Endothelial cell (in vitro differentiated cells): ENCODE measurements at places on chromosomes 11 and 22. TPM values are rescaled to one million over a fixed set of nuclear protein-coding genes. Genes with fewer than 3 reads are reported as not detected.

The CLNS1A gene
- 95.6 TPM for total RNA-seq

GRCh38 chr22:18126606-18127005 is 16.0 kb downstream of the TUBA8 start:
- DNase-seq: no peak

DNA sequence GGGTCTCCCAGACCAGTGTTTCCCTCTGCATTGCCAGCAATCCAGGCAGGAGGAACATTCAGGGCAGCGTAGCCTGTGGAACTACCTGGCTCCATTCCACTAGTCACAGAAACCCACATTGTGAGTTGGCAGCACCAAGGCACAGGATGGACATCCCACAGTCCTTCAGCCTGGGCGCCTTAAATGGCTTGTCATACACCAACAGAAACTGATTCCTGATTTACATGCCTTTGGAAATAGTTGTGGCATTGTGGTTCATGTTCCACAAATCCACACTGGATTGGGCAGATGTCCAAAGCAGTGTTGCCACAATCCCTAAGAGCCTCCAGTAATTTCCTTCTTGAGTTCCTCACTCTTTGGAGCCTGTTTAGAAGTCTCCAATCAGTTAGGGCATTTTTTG is 225.6 kb downstream of the BLID start:
- no peak for DNase-seq

DNA sequence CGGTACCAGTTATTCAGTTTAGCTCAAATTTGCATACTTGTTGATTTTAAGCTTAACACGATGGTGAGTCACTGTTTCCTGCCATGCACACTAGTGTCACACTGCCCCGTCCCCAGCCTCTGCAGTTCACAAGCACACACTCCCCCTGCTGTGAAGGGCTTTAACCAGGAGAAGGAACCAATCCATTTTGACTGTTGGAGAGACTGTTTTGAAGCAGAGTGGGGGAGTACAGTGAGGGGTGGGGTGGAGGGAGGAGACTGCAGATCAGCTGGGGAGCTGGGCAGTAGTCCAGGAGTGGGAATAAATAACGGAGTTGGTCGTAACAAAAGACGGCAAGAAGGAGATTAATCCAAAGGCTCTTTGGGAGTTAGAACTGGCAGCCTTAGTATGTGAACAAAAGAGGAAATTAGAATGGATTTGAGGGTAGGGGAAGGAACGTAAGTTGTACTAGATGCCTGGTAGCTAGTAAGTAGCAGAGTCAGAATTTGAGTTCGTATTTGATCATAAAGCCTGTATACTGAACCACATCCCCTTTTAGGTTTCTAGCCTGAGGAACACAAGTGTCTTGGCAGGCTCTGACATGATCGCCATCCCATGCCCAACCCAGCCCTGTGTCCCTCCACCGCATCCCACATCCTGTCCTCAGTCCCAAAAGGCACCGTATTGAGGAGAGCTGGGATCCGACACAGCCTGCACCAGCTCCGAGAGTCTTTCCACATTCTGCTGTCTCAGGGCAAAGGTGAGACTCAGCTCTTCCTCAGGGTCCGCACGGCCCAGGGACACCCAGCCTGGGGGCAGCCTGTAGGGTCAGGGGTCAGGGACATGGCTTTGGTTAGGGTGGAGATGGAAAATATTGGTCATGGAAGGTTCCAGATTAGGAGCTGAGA is 862 bp downstream of the TPP1 start:
- DNase-seq: no peak

DNA sequence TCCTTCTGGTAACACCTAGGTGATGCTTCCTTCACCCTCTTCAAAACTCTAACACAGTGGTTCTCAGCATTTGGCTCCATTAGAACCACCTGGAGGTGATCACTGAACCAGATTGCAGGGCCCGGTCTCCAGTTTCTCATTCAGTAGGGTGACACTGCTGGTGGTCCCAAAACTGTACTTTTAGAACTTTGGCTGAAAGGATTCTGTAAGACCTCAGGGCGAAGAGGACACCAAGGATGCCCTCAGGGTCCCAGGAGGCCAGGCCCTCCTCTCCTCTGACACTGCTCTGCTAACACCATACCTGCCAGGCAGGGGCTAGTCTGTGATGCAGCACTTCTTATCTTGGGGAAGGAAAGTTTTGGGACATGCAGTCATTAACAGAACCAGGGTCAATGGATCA is 9.0 kb downstream of the VSTM5 start:
- no peak for DNase-seq

DNA sequence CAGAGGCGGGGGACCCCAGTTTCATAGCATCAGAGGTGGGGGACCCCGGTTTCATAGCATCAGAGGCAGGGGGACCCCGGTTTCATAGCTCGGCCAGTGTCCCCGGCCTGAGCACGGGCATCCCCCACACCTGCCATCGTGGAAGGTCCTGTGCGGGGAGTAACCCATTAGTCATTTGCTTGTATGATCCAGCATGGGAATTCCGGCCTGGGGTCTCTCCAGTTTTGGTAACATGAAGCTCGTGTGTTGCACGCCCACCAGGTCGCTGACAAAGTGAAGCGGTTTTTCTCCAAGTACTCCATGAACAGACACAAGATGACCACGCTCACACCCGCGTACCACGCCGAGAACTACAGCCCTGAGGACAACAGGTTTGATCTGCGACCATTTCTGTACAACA is 29.0 kb upstream of the KRTAP5-7 start:
- no peak for DNase-seq

DNA sequence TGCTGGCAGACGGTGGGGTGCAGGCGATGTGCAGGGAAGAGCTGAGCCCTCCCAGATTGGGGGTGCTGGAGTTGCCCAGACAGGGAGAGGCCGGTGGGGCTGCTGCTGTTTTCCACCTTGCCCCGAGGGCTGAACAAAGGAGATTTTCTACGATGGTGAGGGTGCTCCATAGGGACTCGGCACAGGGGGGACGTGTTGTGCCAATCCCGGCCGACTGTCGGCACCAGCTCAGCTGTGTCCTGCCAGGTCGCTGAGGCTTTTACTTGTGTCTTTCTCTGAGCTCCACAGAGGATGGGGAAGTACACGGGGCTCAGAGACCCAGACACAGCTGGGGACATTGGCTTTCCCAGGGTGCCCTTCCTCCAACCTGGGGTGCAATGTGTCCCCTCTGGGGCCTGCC is 816.8 kb downstream of the BRD1 start:
- DNase-seq: no peak

- DNase-seq: no peak
Observed at GRCh38 chr11:9210922-9211320, 54.2 kb downstream of the DENND5A start.

The SCGB2A2 gene
- not detected for total RNA-seq

The OR8A1 gene
- total RNA-seq: 0.46 TPM

The MMP10 gene
- total RNA-seq: not detected

GRCh38 chr11:48079596-48079995 is 99.2 kb downstream of the PTPRJ start:
- DNase-seq: no peak

- DNase-seq: peak; percentile 73
Observed at GRCh38 chr11:125874556-125875124, 12.8 kb upstream of the HYLS1 start.

DNA sequence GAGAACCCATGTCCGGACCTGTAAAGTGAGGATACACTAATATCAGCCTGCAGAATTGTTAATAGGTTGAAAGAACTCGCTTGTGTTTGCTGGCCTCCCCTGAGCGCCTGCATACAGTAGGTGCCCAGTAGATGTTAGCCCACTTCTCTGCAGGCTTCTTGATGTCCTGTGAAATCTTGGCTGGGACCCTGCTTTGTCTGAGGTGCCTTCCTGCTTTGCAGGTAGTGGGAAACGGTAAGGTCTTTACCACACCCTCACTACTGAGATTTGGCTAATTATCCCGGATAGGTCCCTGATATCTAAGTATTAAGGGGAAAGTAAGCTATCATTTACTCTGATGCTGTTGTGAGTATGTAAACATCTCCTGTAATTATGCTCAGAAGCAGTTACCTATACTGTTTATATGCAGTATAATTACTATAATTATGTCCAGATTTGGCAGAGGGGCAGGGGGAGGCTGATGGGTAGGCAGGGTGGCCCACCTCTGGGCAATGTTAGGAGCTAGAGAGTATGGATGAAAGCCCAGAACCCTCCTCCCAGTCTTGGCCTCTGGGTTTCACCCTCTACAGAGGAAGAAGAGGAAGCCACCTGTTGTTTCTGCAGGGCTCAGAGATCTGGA is 1.2 kb upstream of the ARRB1 start:
- DNase-seq: no peak

The DCHS1 gene
- 156 TPM for total RNA-seq

GRCh38 chr11:86171627-86172026 is 72.9 kb upstream of the EED start:
- no peak for DNase-seq

GRCh38 chr11:74380746-74381439 is 17.3 kb downstream of the PGM2L1 start:
- no peak for DNase-seq

The BACE1 gene
- 28.4 TPM for total RNA-seq

The SULT4A1 gene
- 16.5 TPM for total RNA-seq

The IGSF9B gene
- total RNA-seq: 6.6 TPM

DNA sequence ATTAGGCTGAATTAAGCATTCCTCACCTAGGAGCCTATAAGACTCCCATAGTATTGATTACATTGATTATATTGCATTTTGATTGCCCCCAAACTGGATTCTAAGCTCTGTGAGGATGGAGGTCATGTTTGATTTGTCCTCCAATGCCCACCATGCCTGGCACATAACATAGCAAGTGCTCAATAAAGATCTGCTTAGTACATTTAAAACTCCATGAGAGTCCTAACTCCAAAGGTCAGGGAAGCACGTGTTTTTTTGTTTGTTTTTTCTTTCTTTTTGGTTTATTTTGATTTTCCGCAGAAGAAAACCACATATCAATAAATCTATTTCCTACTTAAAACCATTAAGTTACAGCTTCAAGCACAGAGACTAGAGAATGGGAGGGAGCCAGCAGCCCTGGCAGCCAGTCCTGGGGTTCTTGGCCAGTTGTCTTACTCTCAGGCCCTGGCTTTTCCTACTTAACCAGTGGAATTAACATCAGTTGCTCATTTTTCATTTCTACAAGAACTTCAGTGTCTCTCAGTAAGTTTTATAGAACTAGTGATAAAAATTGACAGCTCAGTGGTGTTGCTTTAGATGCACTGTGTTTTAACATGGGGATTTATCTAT is 429.9 kb upstream of the CCDC90B start:
- DNase-seq: no peak

DNA sequence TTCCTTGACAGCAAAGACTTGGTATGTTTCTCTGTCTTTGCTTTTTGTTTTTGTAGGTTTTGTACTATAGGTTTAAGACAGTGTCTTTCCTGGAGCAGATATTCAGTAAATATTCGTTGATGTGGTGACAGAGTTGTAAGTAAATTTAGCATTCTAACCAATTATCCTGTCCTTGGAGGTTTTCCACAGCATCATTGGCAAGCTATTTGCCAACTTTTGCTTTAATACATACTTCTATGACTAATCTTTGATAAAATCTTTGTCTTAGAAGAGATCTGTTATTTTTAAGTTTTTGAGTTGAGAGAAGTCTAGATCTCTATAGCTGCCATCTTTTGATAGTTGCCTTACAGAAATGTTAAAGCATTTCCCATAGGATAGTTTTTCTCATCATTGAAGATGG is 3.8 kb downstream of the USP47 start:
- no peak for DNase-seq

DNA sequence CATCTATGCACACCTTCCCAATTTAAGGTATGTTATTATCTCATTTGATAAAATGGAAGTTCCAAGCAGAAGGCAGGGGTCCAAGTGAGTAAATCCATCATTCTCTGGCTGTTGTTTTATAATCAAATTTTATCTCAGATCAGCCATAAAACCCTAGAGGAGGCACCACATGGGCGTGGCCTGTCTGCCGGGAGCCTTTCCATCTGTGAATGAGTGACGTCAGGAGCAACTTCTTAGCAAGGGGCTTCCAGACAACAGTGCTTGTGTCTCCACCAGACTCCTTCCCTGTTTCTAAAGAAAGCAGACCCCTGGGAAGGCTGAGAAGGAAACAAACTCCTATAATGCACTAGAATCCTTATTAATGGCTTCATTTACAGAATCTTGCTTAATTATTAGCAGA is 13.5 kb downstream of the SEZ6L start:
- DNase-seq: no peak

The MRE11 gene
- total RNA-seq: 17.1 TPM

GRCh38 chr11:119427279-119427678 is 4.3 kb upstream of the THY1 start:
- DNase-seq: no peak
